ENCODE measurements at places on chromosomes 4 and X.

GRCh38 chr4:47570816-47571215, 85.7 kb downstream of the ATP10D start:
- no peak for DNase-seq

GRCh38 chr4:161949946-161950725, 213.7 kb downstream of the FSTL5 start:
- DNase-seq, result no peak

GRCh38 chrX:22150371-22150770, 118.2 kb downstream of the PHEX start:
- no peak for DNase-seq

GRCh38 chrX:7680181-7680580, 162.8 kb upstream of the VCX start:
- no peak for DNase-seq

GRCh38 chrX:152989292-152989658, 4.6 kb downstream of the PNMA5 start:
- no peak for DNase-seq

GRCh38 chr4:80913381-80913780, 117.1 kb upstream of the BMP3 start:
- DNase-seq, result no peak

GRCh38 chr4:16199093-16199492, 27.2 kb downstream of the TAPT1 start:
- DNase-seq, result no peak

GRCh38 chr4:25651682-25652081, 4.0 kb upstream of the SLC34A2 start:
- no peak for DNase-seq

GRCh38 chrX:129802863-129803262, 23.1 kb downstream of the SASH3 start:
- DNase-seq, result no peak

- no peak for DNase-seq
These were observed 34.4 kb upstream of the SLC34A2 start for GRCh38 chr4:25621027-25621930.

DNA sequence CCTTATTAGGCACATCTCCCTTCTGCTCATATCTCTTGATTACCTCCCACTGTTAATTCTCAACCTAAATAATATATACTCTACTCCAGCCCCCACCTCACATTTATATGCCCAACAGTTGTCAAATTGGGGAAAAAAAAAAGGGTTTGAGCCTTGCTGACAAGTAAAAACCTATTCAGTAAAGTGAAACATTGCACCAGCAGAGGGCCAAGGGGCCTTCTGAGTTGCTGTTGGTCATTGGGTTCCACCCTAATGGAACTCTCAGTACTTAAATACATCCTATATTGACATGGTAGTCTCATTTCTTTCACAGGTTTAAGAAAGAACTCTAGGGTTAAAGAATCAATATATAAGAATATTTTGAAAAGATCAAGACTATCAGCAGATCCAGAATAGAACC, 362.2 kb downstream of the SMARCA1 start:
- no peak for DNase-seq

- no peak for DNase-seq
These were observed 46.5 kb upstream of the NKAP start for GRCh38 chrX:119989905-119990555.

DNA sequence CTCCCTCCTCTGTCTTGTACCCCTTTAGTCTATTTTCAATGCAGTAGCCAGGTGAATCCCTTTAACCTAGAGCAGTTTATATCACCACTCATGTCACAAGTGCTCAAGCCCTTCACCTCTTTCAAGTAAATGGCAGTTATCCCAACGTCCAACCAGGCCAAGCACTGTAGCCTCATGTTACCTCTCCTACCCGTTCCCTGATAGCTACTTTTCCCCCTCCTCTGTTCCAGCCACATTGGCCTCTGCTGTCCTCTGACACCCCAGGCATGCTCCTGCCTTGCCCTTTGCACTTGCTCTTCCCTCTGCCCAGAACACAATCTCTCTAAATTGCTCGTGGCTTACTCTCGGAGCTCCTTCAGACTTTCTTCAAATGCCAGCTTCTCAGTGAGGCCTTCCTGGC, 15.2 kb downstream of the GUCY1B1 start:
- peak; percentile 55 for DNase-seq

DNA sequence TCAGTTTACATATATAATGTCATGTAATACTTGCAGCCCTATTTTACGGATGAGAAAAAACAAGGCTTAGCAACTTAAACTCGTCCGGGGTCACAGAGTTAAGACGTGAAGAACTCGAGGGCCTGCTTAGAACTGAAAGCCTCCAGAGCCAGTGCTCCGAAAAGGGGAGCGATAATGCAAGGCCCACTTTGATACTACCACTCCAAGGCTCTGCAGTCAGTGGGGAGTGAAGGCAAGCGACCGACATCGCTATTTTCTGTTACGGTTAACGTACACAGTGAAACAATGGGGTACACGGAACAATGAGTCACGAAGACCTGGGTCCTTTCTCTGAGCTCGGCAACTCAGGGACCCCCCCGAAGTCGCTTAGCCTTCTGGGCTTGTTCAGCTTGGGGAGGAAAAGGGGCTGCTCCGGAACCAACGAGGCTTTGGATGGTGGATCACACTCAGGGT, 965 bp downstream of the PPA2 start:
- no peak for DNase-seq

DNA sequence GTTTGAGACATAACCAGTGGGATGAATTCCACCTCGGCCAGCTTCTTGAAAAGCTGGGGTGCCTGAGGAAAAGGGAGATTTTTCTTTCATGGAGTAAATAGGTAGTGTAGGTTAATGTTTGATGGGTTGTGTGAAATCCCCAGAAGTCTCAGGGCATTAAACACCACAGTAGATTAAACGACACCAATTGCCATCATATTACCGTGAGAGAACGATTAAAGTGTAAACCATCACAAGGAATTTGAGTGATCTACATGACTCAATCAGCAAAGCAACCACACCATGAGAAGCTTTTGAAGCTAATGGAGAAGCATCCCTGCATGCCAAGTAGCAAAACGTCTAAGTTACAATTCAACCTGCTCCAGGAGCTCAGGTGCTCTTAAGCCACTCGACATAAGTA, 322.5 kb upstream of the GATB start:
- no peak for DNase-seq

GRCh38 chr4:162891788-162892707, 274.6 kb downstream of the NAF1 start:
- DNase-seq, result no peak

- no peak for DNase-seq
These were observed 31.6 kb downstream of the TMEM31 start for GRCh38 chrX:103742339-103742738.

- peak; percentile 63 for DNase-seq
These were observed 172.5 kb upstream of the CPEB2 start for GRCh38 chr4:14829795-14830194.

- no peak for DNase-seq
These were observed 16.5 kb upstream of the PNPLA4 start for GRCh38 chrX:7943600-7944245.

DNA sequence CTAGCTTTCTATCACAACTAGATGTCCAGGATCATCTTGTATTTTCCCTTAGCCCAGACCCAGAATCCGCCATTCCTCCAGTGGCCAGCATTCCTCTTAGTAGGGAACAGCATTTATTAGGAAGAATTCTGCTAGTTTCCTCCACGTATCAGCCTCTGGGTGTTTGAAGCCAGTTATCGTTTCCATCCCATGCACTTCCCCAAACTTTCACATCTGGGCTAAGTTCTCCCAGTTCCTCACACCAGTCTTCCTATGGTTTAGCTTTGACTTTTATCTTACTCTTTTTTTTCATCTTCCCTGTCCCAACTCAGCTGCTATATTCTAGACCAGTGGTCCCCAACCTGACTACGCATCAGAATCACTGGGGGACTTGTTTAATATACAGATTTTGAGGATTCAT, 53.5 kb upstream of the PRSS48 start:
- no peak for DNase-seq

DNA sequence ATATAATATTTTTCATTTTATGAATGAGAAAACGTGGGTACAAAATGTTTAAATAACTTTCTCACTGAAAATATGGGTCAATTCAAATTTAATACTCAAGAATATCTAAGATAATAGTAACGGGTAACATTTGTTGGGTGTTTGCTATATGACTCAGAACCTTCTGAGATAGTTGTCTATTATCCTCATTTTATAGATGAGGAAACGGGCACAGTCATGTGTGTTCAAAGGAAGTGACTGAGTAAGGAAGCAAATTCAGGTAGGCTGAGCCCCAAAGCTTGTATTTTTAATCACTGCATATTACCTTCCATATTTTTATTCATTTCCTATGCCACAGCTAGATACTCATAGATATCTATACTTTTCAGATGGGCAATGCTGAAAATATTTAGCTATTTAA, 12.2 kb upstream of the CAMK2D start:
- no peak for DNase-seq

DNA sequence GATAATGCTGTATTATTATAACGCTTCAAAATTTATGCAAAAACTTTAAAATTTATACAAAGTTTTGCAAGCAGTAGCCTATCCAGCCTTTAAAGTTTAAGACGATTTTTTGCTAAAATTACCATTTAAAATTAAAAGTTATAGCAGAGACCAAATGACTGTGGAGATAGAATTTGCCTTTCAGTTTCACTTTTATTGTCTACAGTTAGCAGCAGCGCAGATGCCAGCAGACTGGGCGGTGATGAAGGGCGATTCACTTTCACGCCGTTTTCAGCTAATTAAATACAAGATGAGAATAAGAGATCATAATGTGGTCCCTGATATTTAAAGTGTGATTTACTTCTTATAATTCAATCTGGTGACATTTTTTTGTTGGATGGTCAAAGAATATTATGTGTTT, 1381.5 kb upstream of the ADGRL3 start:
- DNase-seq, result peak; percentile 24

DNA sequence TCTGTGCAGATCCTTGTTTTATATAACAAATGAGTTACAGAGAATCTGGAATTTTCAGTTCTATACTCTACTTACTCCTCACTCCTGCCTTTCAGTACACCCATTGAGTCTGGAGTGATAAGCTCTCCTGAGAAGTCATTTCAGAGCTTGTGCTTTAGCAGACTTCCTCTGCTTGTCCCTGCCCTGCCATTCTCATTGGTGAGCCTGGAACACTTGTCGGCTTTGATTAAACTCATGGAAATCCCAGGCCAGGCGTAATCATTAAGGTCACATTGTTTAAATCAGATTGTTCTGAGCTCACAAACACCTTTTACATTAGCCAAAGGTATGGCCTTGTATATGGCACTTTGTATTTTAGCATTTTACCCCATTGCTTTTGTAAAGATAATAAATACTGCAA, 102.7 kb downstream of the CNKSR2 start:
- no peak for DNase-seq

- no peak for DNase-seq
These were observed 15.8 kb upstream of the GAGE10 start for GRCh38 chrX:49287665-49288064.

GRCh38 chr4:61741327-61742096, 541.4 kb downstream of the ADGRL3 start:
- DNase-seq, result no peak

- no peak for DNase-seq
These were observed 5.0 kb downstream of the PLP2 start for GRCh38 chrX:49176421-49177326.

- DNase-seq, result no peak
These were observed 69.2 kb upstream of the FAM9A start for GRCh38 chrX:8870411-8870810.

GRCh38 chr4:27844376-27844775, 983.7 kb downstream of the STIM2 start:
- DNase-seq, result no peak

- no peak for DNase-seq
These were observed 206.6 kb upstream of the HS3ST1 start for GRCh38 chr4:11635342-11635741.

DNA sequence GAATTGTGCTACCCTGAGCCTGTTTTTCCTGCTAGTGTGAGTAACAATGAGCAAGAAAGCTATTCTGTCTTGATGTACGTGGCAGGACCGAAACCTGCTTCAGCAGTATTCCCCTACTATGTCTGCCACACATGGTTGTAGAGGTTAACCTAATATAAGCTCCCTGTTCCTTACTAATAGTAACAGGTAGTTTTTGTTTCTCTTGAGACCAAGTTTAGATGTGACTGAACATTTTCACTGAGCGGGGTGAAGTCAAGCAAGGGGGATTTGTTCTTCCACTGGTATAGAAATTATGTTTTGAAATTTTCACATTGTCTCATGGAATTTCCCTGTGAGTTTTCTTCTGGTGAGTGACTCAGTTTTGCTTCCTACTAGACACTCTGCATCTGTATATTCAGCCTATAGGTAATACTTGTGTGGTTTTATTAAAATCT, 37.3 kb downstream of the RRAGB start:
- no peak for DNase-seq

DNA sequence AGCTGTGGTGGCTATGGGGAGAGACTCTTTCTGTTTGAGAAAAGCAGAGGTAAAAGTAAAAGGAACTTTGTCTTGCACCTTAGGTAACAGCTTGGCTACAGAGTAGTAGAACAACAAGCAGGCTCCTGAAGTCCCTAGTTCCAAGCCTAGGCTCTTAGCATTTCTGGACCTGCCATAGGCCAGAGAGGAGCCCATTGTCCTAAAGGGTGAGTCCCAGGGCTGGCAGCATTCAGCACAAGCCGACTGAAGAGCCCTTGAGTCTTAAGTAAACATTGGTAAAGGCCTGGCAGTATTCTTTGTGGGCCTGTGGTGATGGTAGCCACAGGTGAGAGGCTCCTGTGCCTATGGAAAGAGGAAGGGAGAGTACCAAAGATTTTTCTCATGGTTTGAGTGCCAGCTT, 38.2 kb downstream of the CSN3 start:
- no peak for DNase-seq

GRCh38 chrX:53262918-53263394, 18.4 kb downstream of the IQSEC2 start:
- no peak for DNase-seq

DNA sequence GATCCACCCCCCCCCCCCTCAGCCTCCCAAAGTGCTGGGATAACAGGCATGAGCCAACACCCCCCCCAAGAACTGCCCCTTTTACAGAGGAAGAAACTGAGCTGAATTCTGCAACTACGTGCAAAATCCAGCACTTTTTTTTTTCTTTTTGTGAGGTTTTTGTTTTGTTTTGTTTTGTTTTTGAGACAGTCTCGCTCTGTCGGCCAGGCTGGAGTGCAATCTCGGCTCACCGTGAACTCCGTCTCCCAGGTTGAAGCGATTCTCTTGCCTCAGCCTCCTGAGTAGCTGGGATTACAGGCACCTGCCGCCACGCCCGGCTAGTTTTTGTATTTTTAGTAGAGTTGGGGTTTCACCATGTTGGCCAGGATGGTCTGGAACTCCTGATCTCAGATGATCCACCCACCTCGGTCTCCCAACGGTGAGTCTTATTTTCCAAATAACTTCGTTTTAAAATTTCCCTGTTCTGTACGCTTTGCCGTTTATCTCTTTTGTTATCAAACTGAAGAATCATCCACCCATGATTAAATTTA, 4.9 kb downstream of the CRLF2 start:
- DNase-seq, result no peak

- DNase-seq, result no peak
These were observed 445.8 kb downstream of the CCSER1 start for GRCh38 chr4:90572996-90573395.

GRCh38 chr4:183873409-183874185, 31.5 kb upstream of the STOX2 start:
- no peak for DNase-seq

Data from right lobe of liver (tissue), 6 donors.